ENCODE measurements at places on chromosomes 2 and 18. TPM values are rescaled to one million over a fixed set of nuclear protein-coding genes. Genes with fewer than 3 reads are reported as not detected.

DNA sequence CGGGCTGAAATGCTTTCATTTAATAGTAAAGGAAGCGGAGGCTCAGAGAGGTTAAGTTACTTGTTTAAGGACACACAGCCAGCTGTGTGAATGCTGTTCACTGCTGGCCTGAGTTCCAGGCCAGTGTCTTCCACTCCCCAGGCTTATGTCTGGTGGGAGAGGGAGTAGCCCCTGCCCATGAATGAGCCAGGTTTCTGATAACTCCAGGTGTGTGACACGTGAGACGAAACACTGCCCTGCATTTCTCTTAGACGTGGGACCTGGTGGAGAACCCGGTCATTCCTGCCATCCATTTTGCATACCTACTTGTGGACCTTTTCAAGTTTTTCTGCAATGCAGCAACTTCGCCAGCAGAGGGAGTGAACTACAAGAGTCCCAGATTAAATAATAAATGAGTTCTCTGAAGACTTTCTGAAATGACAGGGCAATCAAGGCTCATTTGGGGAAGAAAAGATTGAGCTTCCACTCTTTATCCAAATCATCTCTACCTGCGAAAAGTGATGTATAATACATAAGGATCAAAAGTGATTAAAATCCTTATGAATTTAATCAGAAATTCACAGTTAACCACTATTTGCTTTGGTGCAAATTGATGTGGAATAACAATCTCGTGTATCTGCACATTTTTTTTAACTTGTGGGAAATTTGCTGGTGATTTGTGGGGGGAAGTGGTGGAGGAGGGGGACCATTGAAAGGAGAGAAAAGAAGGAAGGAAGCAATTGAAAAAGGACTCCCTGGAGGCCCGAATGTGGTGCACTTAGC is 79.4 kb upstream of the ASB18 start:
- peak; percentile 40 for DNase-seq

GRCh38 chr18:46812311-46812710 is 55.5 kb upstream of the ST8SIA5 start:
- DNase-seq = no peak

Gene MOCOS
- 0.19 TPM for total RNA-seq

DNA sequence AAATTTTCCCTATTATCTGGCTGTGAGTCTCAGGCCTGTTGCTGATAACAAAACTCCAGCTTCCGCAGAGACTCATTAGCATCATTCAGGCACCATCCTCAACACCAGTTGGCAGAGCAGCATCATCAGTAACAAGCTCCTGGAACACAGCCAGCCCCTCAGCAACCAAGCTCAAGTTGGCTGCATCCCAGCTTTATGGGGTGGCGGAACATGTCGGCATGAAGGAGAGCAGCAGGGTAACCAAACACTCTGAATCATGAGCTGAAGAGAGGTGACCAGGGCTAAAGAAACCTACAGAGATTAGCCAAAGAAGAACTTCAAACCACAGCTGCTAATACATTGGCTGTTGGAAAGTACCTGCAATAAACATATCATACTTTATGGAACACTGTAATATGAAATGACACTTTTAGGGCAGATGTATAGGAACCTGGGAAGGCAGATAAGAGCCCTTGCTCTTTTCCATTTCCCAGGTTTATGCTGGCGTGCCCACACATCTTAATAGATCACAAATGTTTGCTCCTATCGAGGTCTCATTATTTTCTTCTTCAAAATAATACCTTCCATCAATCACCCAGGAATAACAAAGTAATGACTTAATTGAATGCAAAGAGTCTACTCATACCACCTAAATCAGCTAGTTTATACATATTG is 63.8 kb downstream of the PDE11A start:
- no peak for DNase-seq

GRCh38 chr2:241030333-241030680 is 31.9 kb downstream of the SNED1 start:
- no peak for DNase-seq
